ENCODE measurements at places on chromosomes 4 and X.

GRCh38 chrX:100696699-100697351 is 35.1 kb downstream of the SYTL4 start:
- no peak for DNase-seq

DNA sequence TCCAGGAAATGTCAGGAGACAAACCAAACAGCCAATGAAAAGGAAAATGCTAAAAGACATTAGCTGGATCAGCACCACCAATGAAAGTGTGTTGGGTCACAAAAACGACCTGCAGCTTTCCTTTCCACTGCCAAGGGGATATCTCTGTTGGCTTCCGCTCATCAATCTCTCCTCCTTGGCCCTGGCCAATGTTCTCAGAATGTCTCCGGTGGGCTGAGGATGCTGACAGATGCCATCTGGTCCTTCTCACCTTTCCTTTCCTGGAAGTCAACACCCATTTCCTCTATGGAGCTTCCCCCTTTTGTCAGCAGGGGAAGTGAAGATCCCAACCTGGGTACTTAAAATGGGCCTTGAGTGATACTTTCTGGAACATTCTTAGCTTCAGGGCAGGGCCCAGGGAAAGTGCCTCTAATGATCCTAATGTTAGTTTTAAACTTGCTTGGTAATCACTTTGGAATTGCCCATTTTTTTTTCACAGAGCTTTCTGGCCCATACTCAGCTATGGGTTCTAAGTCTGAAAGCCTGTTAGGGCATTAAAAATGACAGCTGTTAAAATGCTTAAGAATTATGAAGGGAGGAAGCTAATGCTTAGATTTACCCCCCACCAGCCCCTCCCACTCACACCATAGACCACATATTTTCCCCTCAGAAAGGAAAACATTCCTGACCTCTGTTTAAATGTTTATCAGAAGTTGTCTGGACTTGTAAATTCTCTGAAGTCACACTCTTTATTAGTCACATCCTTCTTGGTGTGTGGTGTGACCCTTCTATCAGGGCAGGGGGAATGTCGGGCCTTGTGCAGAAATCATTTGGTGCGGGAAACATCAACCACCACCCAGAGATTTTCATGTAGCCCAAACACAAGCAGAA is 29.2 kb downstream of the IGFBP7 start:
- peak; percentile 98 for DNase-seq

DNA sequence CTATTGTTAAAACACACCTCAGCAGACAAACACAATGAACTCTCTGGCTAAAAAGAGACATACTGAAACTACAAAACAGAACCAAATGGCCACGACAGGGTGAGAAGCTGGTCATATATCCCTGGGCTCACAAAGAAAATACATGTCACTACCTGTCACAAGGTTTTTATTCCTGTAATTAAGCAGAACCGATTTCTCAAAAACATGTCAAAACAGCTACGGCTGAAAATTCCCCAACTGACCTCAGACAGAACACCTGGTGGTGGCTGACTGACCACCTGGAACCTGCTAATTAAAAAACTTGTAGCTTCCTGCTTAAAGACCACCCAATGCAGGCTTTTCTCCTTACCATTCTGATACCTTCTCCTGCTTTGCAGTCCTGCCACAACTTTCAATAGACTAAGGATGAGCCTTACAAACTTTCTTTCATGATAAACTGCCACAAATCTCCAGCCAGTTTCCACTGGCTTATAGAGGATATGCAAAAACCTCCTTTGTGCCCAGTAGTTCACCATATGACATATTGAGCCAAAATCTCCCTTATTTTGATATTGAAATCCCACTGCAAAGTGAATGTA is 571.9 kb downstream of the SPOCK3 start:
- no peak for DNase-seq

DNA sequence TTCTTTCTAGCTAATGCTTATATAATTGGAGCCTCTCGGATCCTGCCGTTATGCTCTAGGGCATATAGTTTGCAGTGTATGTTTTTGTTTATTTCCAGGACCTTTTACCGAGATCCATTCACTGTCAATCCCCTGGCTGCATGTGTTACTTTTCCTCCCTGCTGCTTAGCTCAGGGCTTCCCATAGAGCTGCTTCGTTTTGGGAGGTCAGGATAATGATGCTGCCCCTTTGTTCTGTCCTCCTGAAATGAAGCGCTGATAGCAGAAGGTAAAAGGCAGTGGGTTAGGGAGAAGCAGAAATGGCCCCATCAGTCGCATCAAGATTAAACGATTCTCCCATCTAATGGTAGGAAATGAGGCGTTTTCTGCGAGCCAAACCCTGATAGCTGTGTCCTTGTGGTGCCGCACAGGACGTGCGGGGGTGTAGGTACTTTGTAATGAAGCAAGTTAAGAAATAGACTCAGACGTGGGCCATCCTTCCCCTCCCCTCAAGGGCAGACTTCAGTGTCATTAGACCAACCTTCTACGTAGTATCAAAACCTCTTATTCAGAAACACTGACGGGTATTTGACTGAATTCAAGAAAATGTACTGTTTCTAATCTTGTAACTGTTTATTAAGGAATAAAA is 37.3 kb downstream of the AFF2 start:
- no peak for DNase-seq

- no peak for DNase-seq
Measured at GRCh38 chrX:18194688-18195087, 26.0 kb downstream of the BEND2 start.

GRCh38 chr4:4323705-4324534 is 33.9 kb downstream of the ZBTB49 start:
- no peak for DNase-seq

GRCh38 chrX:53511322-53511721 is 77.2 kb upstream of the HSD17B10 start:
- DNase-seq, result no peak

DNA sequence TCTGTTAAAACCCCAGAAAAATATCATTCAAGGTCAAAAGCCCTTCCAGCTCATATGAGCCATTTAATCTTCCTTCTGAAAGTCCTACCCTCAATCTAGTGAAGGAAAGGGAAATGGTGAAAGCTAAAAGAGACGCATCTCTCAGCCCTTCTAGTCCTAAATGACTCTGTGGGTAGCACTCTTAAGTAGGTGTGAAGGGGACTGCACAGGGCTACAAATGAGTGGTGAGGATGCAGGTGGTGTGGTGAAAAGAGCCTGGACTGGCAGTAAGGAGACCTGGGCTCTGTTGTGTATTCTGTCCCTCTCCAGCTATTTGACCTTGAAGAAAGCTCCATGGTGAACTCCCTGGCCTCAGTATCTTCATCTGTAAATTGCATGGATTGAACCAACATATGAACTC is 671.8 kb upstream of the DIPK2B start:
- DNase-seq, result no peak

DNA sequence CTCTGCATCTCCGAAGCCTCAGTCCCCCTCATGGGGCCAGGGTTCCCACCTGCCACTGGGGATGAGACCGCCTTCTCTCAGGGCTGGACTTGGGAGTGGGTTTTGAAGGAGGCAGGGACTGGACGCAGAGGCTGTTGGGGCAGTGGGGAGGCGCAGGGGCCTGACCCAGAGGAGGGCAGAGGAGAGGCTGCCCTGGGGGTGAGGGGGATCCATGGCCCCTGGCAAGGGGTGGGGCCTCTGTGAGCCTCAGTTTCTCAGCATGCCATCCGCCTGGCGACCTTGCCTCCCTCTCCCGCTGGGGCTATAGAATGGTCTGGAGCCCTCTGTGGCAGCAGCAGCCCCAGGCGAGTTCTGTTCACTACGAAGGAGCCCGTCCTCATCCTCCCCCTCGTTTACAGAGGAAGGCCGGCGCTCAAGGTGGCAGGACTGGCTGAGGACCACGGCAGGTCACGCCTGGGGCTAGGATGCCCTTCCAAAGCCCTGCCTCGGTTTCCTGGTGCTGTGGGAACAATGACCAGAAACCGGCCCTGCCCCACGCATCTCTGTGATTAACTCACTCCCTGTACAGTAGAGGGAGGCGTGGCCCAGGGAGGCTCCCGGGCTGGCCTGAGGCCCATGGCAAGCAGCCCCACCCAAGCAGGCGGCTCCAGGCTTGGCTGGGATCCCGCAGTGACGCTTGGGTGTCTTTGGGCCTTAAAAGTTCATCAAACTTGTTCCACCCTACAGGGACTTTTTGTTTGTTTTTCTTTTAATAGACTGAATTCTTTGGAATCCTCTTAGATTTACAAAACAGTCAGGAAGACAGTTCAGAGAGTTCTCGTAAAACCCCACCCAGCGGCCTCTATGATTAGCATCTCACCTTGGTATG is 16.0 kb upstream of the SH3TC1 start:
- peak; percentile 63 for DNase-seq

DNA sequence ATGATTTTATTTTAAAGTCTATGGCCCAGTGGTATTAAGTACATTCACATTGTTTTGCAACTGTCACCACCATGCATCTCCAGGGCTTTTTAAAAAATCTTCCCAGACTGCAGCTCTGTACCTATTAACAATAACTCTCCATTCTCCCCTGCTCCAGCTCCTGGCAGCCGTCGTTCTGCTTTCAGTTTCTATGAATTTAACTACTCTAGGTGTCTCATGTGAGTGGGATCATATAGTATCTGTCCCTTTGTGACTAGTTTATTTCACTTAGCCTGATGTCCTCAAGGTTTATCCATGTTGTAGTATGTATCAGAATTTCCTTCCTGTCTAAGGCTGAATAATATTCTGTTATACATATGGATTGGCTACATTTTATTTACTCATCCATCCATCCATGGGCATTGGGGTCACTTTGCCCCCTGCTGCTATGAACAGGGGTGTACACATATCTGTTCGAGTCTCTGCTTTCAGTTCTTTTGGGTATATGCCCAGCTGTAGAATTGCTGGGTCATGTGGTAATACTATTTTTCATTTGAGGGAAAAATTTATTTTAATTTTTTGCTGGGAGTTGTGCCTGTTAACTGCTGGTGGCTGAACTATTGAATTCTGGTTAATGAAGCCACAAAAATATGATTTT is 131.3 kb downstream of the ARHGAP10 start:
- no peak for DNase-seq

GRCh38 chr4:77097611-77098010 is 21.8 kb upstream of the CCNI start:
- no peak for DNase-seq

DNA sequence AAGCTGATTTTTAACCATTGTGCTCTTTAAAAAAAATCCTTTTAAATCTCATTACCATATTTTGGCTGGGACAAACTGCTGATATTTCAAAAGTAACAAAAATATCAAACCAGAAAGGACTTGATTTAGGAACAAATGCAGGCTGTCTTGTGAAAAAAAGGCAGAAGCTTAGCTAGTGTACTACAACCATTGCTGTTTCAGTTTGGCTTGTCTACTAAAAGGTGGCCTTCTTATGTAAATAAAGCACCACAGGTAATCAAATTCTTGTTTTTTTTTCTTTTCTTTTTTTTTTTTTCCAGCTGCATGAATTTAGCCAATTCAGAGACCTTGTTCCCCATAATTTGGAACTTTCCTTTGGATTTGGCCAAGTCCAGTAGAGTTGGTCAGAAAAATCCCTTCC is 43.8 kb upstream of the MAGEA8 start:
- no peak for DNase-seq

GRCh38 chr4:82898322-82899243 is 2.0 kb upstream of the THAP9 start:
- DNase-seq, result peak; percentile 92

GRCh38 chrX:97294041-97294440 is 410.3 kb downstream of the RPA4 start:
- no peak for DNase-seq

DNA sequence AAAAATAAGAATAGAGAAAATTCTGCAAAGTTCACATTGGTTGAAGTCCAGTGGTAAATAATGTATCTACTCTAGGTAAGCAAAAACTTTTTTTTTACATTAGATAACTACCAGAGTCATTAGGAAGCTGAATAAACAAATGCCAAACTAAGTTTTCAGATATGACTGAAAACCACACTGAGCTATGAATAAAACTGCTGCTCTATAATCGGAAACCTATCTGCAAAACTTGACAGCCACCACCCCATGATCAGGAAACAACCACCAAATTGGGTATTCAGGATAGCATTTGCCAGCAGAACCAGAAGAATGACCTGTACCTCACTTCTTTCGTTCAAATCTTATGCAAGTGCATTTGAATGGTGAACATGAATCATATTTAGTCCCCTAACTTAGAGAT is 173.0 kb upstream of the TET2 start:
- no peak for DNase-seq

GRCh38 chrX:20402956-20403355 is 136.2 kb upstream of the RPS6KA3 start:
- no peak for DNase-seq

- DNase-seq, result no peak
Measured at GRCh38 chr4:151990201-151990600, 229.4 kb upstream of the GATB start.

- DNase-seq, result peak; percentile 12
Measured at GRCh38 chr4:25020236-25020635, 10.5 kb downstream of the LGI2 start.

DNA sequence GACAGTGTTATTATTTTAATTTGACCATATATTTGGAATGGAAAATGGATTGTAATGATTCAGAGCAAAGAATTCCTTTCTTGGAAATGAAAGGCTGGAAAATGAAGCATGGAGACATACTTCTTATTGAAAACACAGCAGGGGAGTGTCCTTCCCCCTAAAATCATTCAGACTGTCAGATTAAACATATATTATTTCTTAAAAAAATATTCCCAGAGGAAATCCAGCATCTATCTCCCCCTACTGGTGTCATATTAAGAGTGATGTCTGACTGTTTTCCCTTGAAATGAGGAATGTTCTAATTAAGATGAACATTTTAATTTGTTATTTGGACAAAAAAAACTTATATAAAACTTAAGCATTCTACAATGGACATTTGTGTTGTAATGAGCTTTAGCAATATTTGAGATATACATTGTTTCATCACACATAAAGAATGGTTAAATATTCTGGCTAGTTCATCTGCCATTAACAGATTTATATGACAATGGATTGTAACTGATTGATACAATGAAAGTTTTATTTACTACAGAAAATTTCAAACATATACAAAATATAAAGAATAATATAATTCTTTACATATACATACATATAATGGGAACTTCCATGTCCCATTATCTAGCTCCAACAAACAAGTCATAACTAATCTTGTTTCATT is 264.6 kb downstream of the SPRY1 start:
- DNase-seq, result peak; percentile 42

- peak; percentile 80 for DNase-seq
Measured at GRCh38 chrX:276581-277201, 4.5 kb upstream of the PLCXD1 start.

DNA sequence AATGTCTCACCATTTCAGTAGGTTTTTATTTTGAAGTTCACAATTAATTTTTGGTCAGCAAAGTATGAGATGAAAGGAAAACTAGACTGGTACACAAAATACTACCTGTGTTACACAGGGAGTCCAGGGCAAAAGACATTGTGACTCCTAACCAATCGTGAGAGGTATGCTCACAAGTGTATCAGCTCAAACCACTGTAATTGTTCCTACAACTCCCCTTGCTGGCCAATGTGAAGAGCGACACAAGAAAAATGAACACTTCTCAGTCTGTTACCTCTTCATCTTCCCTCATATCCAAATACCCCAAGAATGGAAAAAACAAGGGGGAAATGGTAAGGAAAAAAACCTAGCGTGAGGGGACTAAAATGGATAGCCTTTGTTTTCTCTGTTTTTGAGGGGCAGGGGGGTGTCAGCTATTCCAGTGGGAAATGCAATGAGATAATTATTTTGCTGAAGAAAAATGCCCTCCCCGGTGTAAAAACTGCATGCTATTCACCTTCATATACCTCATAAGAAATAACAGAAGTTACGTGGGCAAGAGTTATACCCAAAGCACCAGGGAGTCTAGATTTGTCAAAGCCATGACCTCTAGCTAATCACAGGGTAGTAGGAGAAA is 30.6 kb upstream of the NSUN7 start:
- peak; percentile 63 for DNase-seq

- DNase-seq, result peak; percentile 88
Measured at GRCh38 chr4:166675411-166675810, 558.9 kb downstream of the SPOCK3 start.

All from mesenchymal stem cell (in vitro differentiated cells and primary cell).